ENCODE measurements at places on chromosomes 4 and X.

- DNase-seq = no peak
These were observed 433.7 kb upstream of the AMOT start for GRCh38 chrX:113274345-113274744.

GRCh38 chr4:40669504-40669903 lies 39.8 kb upstream of the RBM47 start:
- DNase-seq = no peak

DNA sequence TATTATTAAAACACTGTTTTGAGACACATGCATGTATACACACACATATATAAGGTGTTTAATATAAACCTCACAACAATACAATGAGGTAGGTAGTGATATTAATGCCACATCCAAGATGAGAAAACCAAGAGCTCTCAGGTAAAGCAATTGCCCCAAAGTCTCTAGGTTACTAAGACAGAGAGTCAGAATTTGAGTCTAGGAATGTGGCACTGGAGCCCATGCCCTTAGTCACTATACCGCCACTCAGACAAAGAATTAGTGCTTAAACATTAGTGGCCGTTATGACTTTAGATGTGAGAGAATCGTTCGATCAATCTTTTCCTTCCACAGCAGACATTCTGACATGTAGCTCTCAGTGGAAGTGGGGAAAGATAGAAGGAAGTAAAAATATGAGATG lies 108.2 kb upstream of the ACSL4 start:
- DNase-seq = no peak

GRCh38 chrX:19912-20571 lies 261.1 kb upstream of the PLCXD1 start:
- DNase-seq = no peak

DNA sequence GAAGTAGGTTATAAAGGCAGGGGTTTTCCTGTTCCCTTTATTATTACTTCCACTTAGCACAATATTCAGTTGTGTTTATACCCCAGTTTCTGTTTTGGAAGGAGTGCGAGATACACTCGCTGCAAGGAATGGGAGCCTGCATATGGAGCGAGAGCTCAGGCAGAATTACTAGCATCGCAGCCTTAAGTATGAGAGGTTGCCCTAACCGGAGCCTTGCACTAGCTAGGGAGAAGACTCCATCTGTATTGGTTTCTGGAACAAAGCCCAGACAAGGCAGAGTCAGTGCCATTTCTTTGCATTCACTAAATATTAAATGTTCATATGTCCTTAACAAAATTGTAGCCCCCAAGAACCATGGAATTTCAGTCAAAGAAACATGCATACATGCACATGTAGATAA lies 6.2 kb upstream of the DCTD start:
- no peak for DNase-seq

GRCh38 chr4:38610966-38611431 lies 53.0 kb upstream of the KLF3 start:
- no peak for DNase-seq
